Activated CD4-positive, alpha-beta memory T cell treated with anti-CD3 and anti-CD28 coated beads for 36 hours (primary cell): ENCODE measurements at places on chromosomes 2 and 18. TPM values are rescaled to one million over a fixed set of nuclear protein-coding genes. Genes with fewer than 3 reads are reported as not detected.

GRCh38 chr2:51718881-51719280 lies 686.9 kb upstream of the NRXN1 start:
- H3K4me1 ChIP-seq: no peaks in the 10 kb centered on the region
- no peak for DNase-seq
- H3K36me3 ChIP-seq: no peaks in the 10 kb centered on the region
- H3K27me3 ChIP-seq: no peaks in the 10 kb centered on the region
- no peak overlapping the region for H3K27ac ChIP-seq

- no peak overlapping the region for H3K27ac ChIP-seq
- H3K27me3 ChIP-seq: no peaks in the 10 kb centered on the region
- H3K36me3 ChIP-seq: no peaks in the 10 kb centered on the region
- H3K4me3 ChIP-seq: no peak overlapping the region
These were observed 539.4 kb upstream of the ID2 start for GRCh38 chr2:8142461-8142860.

GRCh38 chr18:44536046-44536445 lies 144.6 kb upstream of the SETBP1 start:
- DNase-seq: no peak
- H3K36me3 ChIP-seq: no peaks in the 10 kb centered on the region
- H3K4me1 ChIP-seq: no peaks in the 10 kb centered on the region
- no peak overlapping the region for H3K27ac ChIP-seq
- H3K27me3 ChIP-seq: no peaks in the 10 kb centered on the region
- H3K4me3 ChIP-seq: no peak overlapping the region

- H3K27me3 ChIP-seq: peaks cover 1% of the 10 kb centered on the region
- H3K27ac ChIP-seq: no peak overlapping the region
- H3K4me1 ChIP-seq: no peaks in the 10 kb centered on the region
- no peak overlapping the region for H3K4me3 ChIP-seq
- no peak for DNase-seq
These were observed 162.3 kb downstream of the MREG start for GRCh38 chr2:215851082-215851481.

- no peak overlapping the region for H3K27ac ChIP-seq
- DNase-seq: no peak
- H3K36me3 ChIP-seq: no peaks in the 10 kb centered on the region
- peaks cover 1% of the 10 kb centered on the region for H3K27me3 ChIP-seq
- H3K4me3 ChIP-seq: no peak overlapping the region
These were observed 177.9 kb upstream of the SLC14A2 start for GRCh38 chr18:45437366-45437765.

- no peak overlapping the region for H3K4me3 ChIP-seq
- H3K27ac ChIP-seq: no peak overlapping the region
- H3K36me3 ChIP-seq: no peaks in the 10 kb centered on the region
- H3K27me3 ChIP-seq: peaks cover 8% of the 10 kb centered on the region
These were observed 43.5 kb downstream of the DOK6 start for GRCh38 chr18:69444221-69444620.

The ITGA6 gene
- total RNA-seq: 8.6 TPM
